GM12878 (cell line): ENCODE measurements at places on chromosomes 1 and 21. TPM values are rescaled to one million over a fixed set of nuclear protein-coding genes. Genes with fewer than 3 reads are reported as not detected.

Gene C1orf167
- not detected in 2 replicates for polyA plus RNA-seq

DNA sequence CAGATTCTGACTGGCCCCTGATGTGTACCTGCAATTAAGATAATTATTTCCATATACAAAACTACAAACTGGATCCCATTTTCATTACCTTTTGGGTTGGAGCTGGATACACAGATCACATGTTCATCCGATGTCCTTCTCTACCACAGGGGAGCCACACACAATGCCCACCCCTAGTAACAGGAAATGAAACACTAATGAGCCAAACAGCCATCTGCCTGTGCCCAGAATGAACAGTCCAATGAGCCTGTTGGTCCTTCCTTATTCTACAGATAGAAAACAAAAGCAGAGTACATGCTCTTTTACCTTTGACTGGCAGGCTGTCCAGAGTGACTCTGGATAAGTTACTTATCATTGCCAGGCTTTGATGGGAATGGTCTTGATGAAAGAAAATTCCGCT is 68.6 kb downstream of the SIPA1L2 start:
- no peak for DNase-seq

Gene SMIM12
- 64.0 and 69.1 TPM in 2 replicates for polyA plus RNA-seq

- no peak for DNase-seq
Observed at GRCh38 chr1:199472018-199472417, 555.5 kb upstream of the NR5A2 start.

Gene LHX4
- 0.59 TPM in 2 replicates for polyA plus RNA-seq

GRCh38 chr1:203189951-203190352 is 3.4 kb upstream of the CHI3L1 start:
- no peak for DNase-seq

GRCh38 chr1:32783851-32784250 is 33.3 kb downstream of the YARS1 start:
- DNase-seq = no peak

DNA sequence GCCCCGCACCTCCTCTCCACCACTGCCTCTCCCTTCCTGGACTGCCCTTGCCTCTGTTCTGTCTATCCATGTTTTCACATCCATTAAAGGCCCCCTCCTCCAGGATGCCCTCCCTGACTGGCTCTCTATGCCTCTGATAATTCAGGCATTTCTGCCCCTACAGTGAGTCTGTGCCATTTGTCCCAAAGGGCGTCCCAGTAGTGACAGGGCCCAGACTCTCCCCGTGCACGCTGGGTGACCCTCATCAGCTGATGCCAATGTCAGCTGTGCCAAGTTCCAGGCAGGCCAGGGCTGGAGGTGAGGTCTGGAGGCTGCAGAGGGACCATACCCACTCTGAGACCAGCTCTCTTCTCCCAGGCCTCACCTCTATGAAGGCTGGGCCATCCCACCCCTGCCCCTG is 3.2 kb upstream of the PLEKHG5 start:
- DNase-seq = no peak

DNA sequence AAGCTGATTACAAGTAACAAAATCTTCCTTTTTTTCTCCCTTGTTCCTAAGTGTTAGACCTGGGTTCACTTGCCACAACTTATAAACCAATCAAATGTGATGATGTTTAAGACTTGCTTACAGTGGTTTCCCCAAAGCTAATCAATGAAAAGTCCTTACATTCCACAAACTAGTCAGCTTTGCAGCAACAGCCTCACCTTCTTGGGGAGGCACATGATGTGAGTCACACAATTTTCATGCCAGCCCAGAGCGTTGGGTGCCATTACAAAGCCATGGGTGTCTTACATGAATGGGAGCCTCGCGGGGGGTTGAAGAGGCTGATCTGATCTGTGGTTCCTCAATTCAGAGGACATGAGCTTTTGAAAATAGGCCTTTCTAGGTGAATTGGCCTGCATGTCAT is 91.6 kb upstream of the UBE2U start:
- no peak for DNase-seq

Gene BARHL2
- not detected in 2 replicates for polyA plus RNA-seq
